ENCODE measurements at places on chromosomes 2 and 18.

GRCh38 chr2:85066874-85067351 lies 66.3 kb upstream of the TCF7L1 start:
- DNase-seq = no peak

DNA sequence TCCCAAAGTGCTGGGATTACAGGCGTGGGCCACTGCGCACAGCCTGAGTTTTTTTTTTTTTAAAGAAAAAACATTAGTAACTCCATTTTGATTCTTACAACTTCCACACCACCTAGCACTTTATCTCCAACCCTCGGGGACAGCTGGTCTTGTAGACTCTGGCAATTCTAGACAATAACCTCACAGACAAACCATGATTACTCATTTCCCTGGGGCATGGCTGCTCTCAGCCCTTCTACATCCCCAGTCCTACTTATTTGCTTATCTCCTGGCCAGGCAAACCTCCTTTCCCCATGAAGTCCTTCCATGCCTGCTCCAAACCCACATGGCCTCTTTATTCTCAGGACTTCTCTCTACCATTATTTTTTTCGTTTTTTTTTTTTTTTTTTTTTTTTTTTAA lies 91.1 kb downstream of the ACTR3 start:
- DNase-seq = no peak

GRCh38 chr2:152649997-152650396 lies 67.3 kb downstream of the PRPF40A start:
- no peak for DNase-seq

GRCh38 chr2:112818094-112818902 lies 18.3 kb downstream of the IL1B start:
- DNase-seq = no peak

DNA sequence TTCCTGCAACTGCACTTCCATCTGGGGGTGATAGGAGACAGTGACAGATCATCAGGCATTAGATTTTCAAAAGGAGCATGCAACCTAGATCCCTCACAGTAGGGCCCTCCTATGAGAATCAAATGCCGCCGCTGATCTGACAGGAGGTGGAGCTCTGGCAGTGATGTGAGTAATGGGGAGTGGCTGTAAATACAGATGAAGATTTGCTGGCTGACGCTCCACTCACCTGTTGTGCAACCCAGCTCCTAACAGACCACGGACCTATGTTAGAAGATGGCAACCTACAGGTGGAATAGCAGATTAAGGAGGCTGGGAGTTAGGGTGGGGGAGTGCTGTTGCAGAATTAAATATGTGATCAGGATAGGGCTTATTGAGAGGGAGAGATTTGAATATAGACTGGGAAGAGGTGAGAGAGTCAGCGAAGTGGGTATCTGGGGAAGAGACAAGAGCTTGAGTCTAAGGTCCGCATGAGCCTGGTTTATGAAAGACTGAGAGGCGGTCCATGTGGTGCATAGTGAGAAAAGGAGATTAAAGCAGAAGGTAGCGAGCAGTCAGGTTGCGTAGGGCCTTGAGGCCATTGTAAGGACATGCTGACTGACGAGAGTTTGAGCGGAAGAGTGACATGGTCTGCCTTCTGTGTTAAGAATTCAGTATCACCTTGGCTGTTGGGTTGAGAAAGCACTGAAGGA lies 31.3 kb upstream of the TOGARAM2 start:
- DNase-seq = no peak

DNA sequence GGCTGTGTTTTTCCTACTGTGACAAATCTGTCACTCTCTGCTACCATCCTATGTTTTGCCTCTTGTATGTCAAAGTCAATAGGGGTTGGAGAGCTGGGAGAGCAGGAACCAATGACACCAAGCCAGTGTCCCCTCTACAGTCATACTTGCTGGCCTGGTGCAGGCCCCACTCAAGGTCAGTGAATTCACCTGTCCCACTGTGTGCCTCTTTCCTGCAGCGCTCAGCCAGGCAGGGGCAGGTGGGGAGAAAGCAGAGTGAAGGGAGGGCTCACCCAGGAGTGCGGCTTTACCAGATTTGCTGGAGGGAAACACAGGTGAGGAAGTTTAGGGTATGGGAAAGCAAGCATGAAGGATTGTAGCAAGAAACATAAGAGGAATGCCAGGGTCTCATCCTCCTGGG lies 114.5 kb downstream of the GYPC start:
- DNase-seq = no peak

GRCh38 chr2:178514664-178515063 lies 34.4 kb downstream of the PLEKHA3 start:
- DNase-seq = no peak

GRCh38 chr2:217626926-217627325 lies 375.9 kb downstream of the TNS1 start:
- no peak for DNase-seq

Data from stimulated activated CD8-positive, alpha-beta memory T cell treated with anti-CD3 and anti-CD28 coated beads, Interleukin-4, amount 100 ng/mL, for 4 hours (primary cell).